H1 (cell line): ENCODE measurements at places on chromosomes 4 and X.

DNA sequence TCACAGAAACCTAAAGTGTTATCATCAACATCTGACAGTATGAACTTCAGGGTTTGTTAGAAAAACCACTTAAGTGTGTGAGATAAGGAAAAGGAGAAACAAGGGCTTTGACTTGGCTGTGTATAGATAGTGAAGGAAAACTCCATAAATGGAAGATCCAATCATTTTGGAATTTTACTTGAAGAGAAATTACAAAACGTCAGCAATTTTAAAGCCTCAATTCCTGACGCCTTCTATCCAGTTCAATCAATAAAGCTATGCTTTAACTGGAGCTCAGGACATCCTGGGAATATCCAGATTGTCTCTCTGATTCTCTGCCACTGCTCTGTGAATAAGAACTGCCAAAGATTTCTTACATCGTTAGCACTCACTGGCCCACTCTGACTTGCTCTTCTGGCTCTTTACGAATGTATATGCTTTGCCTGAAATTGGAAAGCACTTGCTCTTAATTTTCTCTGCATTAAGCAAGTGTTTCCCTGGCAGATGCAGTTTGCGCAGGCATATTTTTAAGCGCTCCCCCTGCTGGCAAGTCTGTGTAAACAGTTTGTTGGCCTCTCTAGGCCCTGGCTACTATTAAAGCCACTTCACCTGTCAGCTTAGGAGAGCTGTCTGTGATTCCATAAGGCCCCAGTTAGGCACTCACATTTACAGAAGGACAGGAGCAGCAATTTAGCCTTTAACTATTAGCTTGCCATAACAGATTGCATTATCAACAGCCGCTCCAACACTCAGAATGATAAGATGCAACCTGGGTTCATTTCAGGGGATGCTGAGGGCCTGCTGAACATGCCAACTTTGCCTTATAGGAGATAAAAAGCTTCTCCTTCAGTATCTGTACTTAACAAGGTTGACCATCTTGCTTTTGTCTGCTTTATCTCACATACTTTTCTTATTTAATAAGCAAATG is 251.4 kb upstream of the DDX53 start:
- DNase-seq, result peak; percentile 47
- H3K4me3 ChIP-seq, result no peak overlapping the region
- H3K27me3 ChIP-seq, result no peaks in the 10 kb centered on the region
- no peaks in the 10 kb centered on the region for H3K4me1 ChIP-seq
- no peak overlapping the region for H3K27ac ChIP-seq
- H3K36me3 ChIP-seq, result no peaks in the 10 kb centered on the region

GRCh38 chr4:187814737-187815465 is 180.7 kb upstream of the ZFP42 start:
- H3K27me3 ChIP-seq, result no peaks in the 10 kb centered on the region
- DNase-seq, result no peak
- no peak overlapping the region for H3K4me3 ChIP-seq
- H3K4me1 ChIP-seq, result peaks cover 2% of the 10 kb centered on the region; the same call in 1 of the 2 replicates
- H3K27ac ChIP-seq, result no peak overlapping the region

GRCh38 chrX:22665818-22666217 is 333.9 kb upstream of the DDX53 start:
- no peaks in the 10 kb centered on the region for H3K36me3 ChIP-seq
- DNase-seq, result no peak
- no peaks in the 10 kb centered on the region for H3K4me1 ChIP-seq
- H3K27ac ChIP-seq, result no peak overlapping the region
- no peak overlapping the region for H3K4me3 ChIP-seq

DNA sequence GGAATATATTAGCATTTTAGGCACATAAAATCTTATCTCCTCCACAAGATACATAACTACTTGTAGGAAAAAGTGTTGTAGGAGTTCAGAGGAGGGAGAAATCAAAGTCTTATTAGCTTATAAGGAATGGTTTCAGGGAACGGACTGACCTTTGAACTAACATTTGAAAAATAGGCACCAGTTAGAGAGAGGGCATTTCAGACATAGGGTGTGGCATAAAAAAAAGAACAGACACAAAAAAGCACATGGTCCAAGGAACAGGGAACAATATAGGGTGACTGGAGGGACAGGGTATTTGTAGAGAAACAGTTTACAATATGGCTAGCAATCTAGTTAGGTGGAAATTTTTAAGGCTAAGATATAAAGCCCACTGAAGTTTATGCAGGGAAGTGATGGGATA is 6.4 kb downstream of the ABCB7 start:
- H3K36me3 ChIP-seq, result no peaks in the 10 kb centered on the region
- H3K4me3 ChIP-seq, result no peak overlapping the region
- H3K27me3 ChIP-seq, result no peaks in the 10 kb centered on the region
- no peak for DNase-seq
- no peaks in the 10 kb centered on the region for H3K4me1 ChIP-seq
- H3K27ac ChIP-seq, result no peak overlapping the region

- H3K36me3 ChIP-seq, result no peaks in the 10 kb centered on the region
- no peak overlapping the region for H3K4me3 ChIP-seq
- no peaks in the 10 kb centered on the region for H3K27me3 ChIP-seq
- DNase-seq, result no peak
Observed at GRCh38 chrX:113892401-113892800, 691.5 kb upstream of the HTR2C start.

GRCh38 chr4:109939190-109939589 is 26.5 kb downstream of the EGF start:
- no peaks in the 10 kb centered on the region for H3K27me3 ChIP-seq
- no peak for DNase-seq
- no peak overlapping the region for H3K4me3 ChIP-seq
- H3K27ac ChIP-seq, result no peak overlapping the region
- no peaks in the 10 kb centered on the region for H3K4me1 ChIP-seq
- H3K36me3 ChIP-seq, result no peaks in the 10 kb centered on the region
